MG63 (cell line): ENCODE measurements at places on chromosomes 3 and 15.

DNA sequence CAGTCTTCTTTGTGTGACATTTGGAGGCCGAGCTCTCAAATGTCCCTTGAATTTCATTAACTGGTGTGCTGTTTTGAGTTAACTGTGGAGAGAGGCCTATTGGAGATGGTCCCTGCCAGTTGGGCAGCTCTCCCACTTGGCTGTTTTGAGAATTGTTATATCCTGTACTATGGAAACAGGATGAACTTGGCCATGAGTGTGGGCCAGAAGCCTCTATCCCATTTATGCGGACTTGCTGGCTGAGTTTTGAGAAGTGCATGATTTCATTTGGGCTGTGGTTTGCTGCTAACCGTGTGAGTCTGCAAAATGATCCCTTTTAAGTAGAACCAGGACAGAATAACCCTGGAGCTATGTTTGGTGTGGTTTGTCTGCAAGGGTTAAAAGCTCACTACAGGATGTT lies 366.0 kb downstream of the PTPRG start:
- peak; percentile 77 for DNase-seq

DNA sequence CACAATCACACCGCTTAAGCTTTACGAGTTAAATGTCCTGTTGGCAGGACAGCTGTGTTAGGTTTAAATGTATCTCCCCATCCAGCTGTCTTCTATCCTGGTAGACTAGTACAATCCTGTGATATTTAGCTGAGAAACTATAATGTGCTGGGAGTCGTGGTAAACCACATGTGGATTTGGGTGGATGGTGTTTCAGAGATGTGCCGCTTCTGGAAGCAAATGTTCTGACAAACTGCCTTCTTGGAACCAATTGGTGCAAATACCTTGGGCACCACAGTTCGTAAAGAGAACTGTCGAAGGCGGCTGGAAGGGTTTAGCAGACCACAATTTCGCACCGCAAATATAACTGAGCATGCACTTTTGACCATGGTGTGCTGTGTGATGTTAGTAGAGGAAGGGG lies 15.0 kb downstream of the SCG5 start:
- no peak for DNase-seq

GRCh38 chr3:113287803-113288648 lies 76.7 kb downstream of the BOC start:
- DNase-seq, result peak; percentile 26

GRCh38 chr15:36301947-36302346 lies 277.5 kb upstream of the CDIN1 start:
- no peak for DNase-seq

DNA sequence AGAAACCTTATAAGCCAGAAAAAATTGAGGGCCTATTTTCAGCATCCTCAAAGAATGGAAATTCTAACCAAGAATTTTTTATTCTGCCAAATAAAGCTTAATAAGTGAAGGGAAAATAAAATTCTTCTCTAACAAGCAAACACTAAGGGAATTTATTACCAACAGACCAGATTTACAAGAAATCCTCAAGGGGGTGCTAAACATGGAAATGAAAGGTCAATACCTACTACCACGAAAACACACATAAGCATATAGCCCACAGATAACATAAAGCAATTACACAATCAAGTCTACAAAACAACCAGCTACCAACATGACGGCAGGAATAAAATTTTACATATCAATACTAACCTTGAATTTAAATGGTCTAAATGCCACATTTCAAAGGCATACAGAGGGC lies 883.5 kb downstream of the SI start:
- DNase-seq, result no peak

- DNase-seq, result no peak
Measured at GRCh38 chr15:74421302-74422245, 12.2 kb downstream of the SEMA7A start.
